ENCODE measurements at places on chromosomes 4 and X.

- DNase-seq = no peak
These were observed 90.4 kb downstream of the MOSPD2 start for GRCh38 chrX:14963447-14964236.

GRCh38 chr4:7139167-7139982 is 53.0 kb upstream of the SORCS2 start:
- no peak for DNase-seq

DNA sequence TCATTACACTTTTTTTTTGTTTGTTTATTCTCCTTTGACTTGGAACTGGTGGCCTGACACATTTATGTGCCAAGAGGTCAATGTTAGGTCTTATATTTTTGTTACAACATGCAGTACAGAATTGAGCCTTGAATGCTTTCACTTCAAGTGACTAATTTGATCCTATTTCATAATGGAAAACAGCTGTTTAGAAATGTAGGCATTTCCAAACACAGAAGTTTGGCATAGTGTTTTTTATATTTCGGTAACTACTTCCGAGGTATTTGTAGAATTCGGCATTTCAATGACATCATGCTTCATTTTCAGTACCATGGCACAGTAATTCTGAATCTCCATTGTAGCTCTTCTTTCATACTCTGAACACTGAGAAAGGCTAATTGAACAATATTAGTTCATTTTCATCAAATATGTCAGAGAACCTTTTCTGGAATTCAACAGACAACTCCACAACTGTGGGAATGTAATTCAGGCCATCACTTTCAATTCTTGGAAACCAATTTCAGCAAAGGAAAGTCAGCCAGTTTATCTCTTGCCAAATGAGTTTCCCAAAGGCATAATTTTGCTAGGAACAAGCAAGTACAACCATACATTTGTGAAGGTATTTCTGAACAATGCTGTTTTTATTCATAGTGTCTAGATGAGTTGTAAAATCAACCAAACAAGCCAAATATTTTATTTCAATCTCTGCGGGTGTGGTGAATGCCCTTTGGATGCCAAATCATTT is 11.4 kb downstream of the FAM120C start:
- DNase-seq = no peak

DNA sequence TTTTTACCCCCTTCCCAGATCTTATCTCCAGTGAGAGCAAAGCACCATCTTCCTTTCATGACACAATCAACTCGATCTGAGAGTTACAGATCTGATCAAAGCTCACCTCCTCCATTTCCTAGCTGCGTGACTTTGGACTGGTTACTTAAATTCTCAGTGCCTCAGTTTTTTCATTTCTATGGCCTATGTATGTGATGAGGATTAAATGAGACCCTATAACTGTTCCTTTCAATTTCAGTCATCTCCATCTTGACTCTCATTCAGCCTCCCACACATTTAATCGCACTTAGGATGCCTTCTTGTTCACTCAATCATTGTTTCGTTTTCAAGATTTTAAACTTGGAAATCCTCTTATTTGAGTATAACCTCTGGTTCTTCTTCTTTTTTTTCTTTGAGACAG is 20.1 kb upstream of the CXCR3 start:
- no peak for DNase-seq

DNA sequence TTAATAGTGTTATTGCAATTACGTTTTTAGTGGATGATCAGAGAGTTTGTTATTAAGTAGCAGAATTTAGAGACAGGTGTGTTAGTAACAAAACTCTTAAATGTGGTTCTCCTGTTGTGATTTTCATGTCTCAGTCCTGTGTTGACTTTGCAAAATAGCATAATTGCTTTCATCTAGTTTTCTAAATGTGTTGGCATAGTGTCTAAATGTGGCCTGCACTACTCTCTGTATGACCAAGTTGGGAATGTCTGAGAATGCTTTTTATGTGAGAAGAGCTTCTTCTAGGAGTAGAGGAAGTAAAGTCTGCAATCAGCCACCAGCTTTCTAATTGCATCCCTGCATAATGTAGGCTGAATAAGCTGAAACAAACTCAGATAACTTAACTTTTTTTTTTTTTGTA is 158.6 kb upstream of the FAT1 start:
- no peak for DNase-seq

DNA sequence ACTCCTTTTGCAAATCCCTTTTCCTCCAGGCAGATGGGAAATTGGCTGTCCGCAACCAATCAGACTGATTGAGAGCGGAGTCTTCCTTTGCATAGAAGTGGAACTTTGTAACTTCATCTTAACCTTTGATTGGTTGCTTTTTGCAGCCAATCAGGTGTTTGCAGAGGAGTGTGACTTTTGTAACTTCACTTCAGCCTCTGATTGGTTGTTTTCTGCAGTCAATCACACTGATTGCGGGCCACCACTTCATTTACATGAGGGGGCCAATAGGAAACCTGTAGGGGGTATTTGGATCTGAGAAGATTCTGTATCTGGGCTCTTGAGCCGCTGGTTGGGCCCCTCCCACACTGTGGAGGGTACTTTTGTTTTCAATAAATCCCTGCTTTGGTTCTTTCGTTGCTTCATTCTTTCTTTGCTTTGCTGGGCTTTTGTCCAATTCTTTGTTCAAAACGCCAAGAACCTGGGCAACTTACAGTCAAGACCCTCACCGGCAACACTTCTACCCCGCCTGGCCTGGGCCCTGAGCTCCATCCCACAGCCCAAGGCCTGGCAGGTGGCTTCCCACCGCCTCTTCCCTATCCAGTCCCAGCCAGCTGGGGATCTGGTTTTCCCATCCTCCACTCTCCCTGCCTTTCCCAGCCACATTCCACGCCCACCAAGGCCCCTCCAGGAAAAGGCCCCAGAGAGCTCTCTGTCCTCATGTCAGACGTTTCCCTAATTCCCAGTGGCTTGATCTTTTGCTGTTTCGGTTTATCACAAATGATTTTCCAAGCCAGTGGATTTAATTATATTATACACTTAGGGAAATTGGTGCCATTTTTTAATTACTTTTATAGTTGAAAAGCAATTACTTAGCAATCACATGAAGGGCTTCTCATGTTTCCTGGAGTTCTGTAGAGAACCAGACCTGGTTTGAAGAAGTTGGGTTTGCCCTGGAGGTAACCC is 110.2 kb upstream of the STX18 start:
- no peak for DNase-seq

DNA sequence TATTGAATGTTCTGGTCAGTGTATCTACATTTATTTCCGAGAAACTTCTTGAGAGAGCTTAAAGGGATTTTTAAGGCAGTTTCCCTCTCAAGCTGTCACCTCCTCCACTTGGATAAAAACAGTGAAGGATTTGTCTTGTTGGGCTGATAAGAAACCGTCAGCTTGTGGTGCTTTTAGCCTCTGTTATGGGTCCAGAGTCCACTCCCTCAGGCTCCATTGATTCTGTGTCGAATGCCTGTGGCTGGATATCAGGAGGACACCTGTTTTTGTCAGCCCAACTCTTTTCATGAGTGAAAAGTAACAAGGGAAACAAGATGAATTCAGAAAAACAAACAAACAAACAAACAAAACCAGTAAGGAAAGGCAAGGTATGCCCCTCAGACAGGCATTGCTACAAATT is 12.4 kb downstream of the CLCN4 start:
- no peak for DNase-seq

GRCh38 chr4:74117024-74117534 is 18.1 kb upstream of the CXCL2 start:
- DNase-seq = no peak

GRCh38 chrX:2596555-2597255 is 94.4 kb upstream of the CD99 start:
- DNase-seq = no peak

DNA sequence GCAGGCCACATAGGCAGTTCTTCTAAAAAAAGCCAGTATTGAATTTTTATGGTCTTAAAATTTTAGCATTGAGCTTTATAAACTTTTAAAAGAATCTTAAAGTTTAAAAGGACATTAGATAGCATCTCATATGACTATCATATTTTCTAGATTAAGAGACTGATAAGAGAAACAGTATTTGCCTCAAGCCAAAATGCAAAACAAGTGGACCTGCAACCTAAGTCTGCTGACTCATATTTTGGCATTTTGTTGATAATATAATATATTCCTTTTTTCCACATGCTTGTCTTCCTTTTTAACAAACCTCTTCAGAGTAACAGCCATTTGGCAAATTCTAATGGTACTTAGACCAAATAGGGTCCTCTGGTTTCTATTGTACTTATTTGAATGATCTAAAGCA is 328.5 kb upstream of the GALNTL6 start:
- no peak for DNase-seq

GRCh38 chrX:154742613-154743012 is 8.3 kb downstream of the GAB3 start:
- DNase-seq = no peak

GRCh38 chr4:184444953-184445309 is 29.4 kb downstream of the IRF2 start:
- DNase-seq = no peak

GRCh38 chrX:129641469-129641868 is 13.3 kb downstream of the APLN start:
- no peak for DNase-seq

DNA sequence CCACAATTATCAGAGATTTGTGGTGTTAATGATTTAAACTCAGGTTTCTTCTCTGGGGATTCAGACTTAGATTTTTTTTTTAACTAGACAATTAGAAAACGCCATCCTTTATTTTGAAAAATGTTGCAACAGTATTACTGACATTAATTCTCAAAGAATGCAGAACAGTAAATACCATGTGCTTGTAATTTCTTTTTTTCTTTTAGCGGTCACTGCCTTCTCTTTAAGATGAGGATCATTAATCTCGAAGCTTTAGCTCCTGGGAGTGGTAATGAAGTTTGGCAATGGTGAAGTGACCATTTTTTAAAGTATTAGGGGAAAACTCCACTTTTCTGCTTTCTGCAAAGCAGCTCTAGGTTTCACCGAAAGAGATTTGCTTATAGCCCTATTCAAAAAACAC is 164.0 kb upstream of the MBNL3 start:
- no peak for DNase-seq

DNA sequence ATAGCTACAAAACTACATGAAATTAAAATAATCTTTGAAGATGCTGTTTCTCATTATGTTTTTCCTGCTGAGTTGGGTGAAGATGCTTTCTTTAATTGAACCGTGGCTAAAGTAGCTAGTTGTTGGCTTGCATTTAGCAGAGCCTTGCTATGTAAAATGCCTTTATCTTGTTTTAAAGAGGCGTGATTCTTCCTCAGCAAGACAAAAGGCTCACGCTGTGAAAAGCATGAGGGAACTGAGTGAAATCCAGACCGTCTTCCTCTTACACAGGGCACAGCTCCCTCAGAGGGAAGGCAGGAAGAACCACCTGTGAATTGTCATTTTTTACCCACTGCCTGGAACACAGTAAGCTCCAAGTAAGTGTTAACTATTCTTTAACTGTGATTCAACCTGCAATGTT is 39.0 kb upstream of the ZNF518B start:
- DNase-seq = no peak

DNA sequence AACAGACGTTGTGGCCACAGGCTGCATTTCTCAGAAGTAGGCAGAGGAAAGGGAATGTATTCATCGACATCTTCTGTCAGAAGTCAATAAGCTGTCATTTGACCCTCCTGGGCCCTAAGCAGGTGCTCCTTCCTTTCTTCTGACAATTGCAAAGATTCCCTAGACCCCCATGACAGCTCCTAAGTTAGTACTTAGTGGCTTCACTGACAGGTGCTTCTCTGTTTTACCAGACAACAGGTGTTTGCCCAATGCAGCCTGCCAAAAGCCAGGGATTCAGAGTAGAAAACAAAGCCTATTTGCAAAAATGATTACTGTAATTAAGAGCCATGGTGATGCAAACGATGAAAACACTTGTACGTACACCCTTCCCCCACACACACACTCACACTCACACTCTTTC is 7.5 kb upstream of the FGF5 start:
- no peak for DNase-seq

GRCh38 chr4:85928775-85929591 is 430.9 kb downstream of the MAPK10 start:
- DNase-seq = no peak

- DNase-seq = no peak
These were observed 274.5 kb downstream of the RAB28 start for GRCh38 chr4:13209600-13209999.

DNA sequence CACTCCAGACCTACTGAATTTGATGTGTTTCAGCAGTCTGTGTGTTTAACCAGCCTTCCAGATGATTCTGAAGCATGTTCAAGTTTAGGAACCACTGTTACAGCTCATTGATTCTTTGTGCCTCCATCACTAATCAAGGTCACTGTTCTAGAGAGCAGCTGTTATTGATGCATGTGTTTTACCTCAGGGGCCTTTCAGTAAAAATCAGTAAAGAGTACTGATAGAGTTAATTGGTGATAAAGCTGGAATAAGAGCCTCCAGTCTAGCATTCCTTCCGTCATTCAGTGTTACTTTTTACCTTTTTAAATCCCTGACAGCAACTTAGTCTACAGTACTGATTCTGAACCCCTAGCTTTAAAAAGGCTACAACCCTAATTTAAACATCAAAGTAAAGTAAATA is 12.9 kb downstream of the CPEB2 start:
- no peak for DNase-seq

DNA sequence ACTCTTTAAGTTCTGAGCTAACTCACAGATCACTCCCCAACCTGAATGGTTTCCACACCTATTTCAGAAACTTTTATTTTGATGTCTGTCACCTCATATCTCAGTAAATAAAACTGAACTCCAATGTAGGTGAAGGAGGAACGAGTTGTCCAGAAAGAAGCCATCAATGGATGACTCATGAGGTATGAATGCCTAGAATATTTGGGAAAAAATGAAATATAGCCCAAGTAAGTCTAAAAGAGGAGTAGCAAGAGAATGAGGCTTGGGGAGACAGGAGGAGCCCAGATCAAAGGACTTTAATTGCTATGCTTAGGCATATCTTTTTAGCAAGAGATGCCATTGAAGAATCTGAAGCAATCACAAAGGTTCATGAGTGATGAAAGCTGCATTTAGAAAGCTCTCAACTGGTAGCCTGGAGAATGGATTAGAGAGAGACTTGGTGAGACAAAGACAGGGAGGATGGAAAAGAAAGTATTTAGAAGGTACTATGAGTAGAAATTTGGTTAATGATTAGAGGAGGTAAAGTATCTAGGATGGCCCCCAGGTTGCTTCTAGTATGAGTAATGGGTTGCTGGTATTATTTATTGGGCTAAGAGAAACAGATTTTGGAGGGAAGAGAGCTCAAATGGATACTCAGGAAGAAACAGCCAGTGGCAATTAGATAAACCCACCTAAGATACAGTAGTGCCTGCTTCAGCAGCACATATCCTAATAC is 39.4 kb downstream of the NOCT start:
- DNase-seq = no peak
